ENCODE measurements at places on chromosomes 16 and 17.

GRCh38 chr17:7888184-7888920, at the start of gene CHD3:
Gene CHD3, plus strand, starts transcription at chr17:7888789. Its CDS starts 212 bp downstream, at chr17:7889001.
- peak; percentile 39 for DNase-seq

DNA sequence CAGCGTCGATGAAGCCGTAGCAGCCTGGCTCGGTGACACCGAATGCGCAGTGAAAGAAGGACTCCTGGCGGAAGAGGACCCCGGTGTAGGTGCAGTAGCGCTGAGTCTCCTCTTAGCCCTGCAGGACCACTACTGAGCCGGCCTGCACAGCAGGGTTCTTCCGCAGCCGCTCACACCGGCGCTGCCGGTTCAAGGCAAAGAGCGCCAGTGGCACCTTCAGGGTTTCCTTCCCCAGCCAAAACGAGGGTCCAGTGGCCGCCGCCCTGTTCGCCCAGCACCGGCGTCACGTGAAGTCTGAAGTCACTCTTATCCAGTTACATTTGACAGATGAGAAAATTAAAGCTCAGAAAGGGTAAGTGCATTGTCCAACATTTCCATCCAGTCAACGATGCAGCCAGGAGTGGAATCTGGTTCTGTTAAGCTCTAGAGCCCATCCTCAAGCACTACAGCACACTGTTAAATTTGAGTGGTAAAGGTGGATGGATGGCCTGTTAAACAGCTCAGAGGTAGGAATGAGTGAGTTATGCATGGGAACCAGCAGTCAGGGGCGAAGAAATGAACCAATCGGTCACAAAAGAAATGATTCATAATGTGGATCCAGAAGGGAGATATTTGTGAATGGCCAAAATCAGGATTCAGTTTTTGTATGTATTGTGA, 50.2 kb upstream of the SMIM36 start:
- DNase-seq: no peak

DNA sequence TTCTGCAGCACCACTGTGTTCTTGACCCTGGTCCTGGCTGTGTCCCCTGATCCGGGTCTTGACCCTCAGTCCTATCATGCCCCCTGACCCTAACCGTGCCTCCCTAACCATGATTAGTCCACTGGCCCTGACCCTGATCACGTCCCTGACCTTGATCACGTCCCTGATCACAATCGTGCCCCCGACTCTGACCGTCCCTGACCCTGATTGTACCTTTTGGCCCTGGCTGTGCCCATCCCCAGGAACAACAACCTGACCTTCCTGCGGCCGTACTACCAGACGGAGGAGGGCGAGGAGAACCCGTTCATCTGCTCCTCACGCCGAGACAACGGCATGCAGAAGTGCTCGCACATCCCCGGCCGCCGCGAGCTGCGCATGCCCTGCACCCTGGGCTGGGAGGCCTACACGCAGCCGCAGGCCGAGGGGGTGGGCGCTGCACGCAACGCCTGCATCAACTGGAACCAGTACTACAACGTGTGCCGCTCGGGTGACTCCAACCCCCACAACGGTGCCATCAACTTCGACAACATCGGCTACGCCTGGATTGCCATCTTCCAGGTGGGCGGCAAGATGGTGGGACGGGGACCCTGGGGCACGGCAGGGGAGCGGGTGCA, 24.9 kb downstream of the TPSG1 start:
- no peak for DNase-seq

- DNase-seq: no peak
Observed at GRCh38 chr17:21388066-21388465, 11.9 kb downstream of the KCNJ12 start.

DNA sequence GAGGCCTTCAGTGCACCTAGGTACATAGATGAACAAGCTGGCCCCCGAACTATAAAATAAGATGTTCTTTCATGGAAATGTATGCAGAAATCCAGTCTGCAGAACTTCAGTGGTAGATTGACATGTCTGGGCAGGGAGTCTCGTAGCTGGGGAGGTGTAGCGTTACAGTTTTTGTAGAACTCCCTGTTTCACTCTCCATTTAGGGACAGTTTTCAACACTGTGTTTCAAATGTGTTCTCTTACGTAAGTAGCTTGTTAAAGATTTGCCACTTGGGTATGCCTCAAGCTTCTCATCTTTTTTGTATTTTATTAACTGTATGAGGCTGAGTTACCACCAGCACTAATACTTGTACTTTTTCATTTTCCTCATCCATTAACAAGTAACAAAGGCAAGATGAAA, 46.6 kb downstream of the PLD6 start:
- DNase-seq: no peak

DNA sequence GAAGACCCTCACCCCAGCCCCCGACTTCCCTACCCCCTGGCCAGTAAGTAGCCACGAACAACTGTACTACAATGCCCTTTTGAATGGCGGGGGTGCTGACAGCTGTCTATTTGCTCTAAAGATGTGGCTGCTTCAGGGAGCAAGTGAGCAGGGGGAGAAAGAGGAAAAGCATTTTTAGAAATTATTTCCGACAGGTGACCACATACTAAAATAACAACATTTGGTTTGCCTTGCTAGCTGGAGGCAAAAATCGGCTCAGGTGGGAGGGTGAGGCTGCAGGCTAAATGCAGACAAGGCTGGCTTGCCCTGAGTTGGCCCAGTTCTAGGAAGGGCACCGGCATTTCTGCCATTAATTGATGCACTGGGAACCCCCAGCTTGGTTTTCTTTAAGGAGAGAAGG, 188.5 kb downstream of the XYLT1 start:
- DNase-seq: no peak

DNA sequence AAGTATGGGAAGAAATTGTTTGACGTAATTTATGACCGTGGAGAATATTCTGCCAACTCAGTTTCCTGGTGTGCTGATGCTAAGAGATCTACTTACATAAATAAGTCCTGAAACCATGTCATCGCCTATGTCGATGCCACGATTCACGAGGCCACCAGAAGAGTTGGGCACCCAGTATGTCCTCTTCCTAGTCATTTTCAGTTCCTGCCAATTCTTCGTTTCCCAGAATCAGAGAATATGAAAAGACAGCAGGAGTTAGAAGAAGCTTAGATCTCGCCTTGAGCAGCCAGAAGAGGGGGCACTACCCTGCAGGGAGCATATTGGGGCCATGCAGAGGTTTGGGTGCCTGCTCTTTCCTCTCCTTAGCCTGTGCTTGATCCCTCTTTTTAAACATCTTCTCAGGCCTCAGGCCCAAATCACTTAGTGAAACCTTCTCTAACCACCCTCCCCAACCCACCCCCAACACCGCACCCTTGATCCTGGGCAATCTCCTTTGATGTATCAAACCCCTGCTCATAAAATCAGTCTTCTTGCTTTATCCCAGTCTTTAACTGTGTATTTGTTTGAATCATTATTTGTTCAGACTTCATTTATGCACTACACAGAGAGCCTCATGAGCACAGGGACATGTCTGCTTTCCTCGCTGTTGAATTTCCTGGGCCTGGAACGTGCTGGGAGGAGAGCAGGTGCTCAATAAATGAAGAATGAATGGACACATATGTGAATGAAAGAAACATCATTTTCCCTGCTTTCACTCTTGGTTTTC, 12.2 kb upstream of the LONP2 start:
- peak; percentile 48 for DNase-seq

GRCh38 chr17:83138820-83139219, 59.4 kb downstream of the METRNL start:
- no peak for DNase-seq

GRCh38 chr16:80466024-80466987, 74.5 kb upstream of the DYNLRB2 start:
- DNase-seq: peak; percentile 46

DNA sequence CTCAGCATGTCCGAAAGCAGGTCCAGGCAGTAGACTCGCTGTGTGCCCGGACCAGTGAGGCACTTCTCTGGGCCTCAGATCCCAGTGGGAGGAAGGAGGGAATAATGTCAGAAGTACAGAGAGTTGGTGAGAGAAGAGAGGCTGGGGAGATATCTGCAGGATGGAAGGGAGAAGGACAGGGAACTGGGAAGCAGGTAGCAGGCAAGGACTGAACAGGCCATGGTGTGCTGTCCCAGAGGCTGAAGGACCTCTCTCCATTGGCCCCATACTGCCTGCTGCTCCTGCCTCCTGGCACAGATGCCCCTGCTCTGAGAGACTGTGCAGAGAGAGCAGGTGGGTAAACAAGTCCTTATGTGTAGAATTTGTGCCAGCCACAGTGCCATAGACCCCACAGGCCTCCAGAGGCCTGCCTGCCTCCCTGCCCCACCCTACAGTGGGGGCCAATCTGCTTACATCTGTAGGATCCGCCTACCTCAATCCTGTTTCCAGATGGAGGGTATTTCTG, 34.2 kb upstream of the CRHR1 start:
- no peak for DNase-seq

GRCh38 chr16:49800876-49801275, 55.0 kb downstream of the ZNF423 start:
- DNase-seq: no peak

DNA sequence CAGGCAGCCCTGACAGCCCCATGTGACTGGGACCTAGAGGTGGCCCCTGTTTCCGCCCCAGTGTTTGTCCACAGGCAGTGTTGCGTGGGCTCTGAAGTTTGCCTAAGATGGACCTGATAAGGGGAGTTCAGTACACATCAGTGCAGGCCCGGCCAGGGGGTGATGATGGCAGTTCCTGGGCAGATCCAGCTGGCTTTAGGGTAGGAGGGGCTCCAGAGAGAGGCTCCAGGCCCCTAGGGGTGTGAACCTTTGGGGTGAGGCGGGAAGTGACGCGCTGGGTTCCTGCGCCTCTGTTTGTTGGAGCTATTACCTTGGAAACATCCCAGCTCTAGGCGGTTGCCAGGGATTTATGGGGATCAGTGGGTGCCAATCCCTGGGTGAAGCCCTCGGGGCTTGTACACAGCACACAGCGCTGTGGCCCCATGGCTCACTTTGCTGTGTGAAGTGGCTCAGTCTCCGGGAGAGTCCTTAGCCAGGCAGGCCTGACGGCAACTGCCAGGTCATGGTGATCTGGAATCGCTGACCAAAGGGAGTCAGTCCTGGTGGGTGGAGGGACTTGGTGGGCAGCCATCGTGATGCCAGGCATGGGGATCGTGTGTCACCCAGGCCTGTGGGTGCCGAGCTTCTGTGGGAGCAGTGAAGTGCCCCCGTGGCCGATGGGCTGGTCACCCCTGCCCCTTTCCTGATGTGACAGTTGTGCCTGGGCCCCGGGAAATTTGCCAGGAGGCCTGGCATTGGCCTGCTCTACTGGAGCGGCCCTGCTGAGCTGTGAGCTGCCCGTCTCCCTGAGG, 146.1 kb downstream of the SEC14L1 start:
- no peak for DNase-seq

DNA sequence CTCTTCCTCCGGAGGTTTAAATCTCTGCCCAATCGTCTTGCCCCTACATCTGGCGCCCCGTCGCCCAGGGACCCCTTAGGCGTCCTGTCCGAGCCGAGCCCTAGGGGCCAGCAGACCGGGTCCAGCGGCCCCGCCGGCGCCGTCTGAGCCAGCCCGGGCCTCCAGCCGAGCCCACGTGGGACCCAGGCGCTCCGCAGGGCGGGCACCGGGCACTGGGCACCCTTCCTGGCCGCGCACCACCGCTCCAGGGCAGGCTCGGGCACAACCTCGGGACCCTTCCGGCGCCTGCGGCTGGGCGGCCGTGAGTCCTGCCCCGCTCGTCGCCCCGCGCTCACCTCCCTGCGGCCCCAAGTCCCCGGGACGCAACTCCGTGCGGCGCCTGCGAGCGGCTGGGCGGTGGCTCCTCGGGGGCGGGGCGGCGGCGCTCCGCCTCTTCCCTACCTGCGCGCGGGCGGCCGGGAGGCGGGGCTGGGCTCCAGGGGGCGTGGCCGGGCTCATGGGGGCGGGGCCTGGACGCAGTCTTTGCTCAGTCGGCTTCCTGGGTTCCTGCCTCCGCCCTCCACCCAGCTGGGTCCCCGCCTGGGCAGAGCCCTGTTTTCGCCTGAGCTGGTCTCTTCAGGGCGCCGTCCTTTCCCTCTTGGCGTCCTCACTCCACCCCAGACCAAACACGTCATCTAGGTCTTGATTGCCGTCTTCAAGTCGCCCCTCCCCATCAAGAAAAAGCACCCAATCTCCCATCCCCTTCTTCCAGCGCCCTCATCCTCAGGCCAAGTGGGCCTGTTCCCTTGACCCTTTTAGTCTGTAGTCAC, at the start of gene RHBDF2:
TSS of gene RHBDF2 (minus strand) at position 406 of the 809 bp plus-strand sequence. CDS start 19,899 bp downstream, outside the sequence.
- peak; percentile 94 for DNase-seq

- no peak for DNase-seq
Observed at GRCh38 chr17:79372470-79373238, 238.2 kb downstream of the RBFOX3 start.

- no peak for DNase-seq
Observed at GRCh38 chr16:79792664-79793351, 192.3 kb upstream of the MAF start.

- peak; percentile 11 for DNase-seq
Observed at GRCh38 chr17:78844301-78845005, 3.8 kb upstream of the USP36 start.
